Lung microvascular endothelial cell (primary cell): ENCODE measurements at places on chromosomes 4 and X.

DNA sequence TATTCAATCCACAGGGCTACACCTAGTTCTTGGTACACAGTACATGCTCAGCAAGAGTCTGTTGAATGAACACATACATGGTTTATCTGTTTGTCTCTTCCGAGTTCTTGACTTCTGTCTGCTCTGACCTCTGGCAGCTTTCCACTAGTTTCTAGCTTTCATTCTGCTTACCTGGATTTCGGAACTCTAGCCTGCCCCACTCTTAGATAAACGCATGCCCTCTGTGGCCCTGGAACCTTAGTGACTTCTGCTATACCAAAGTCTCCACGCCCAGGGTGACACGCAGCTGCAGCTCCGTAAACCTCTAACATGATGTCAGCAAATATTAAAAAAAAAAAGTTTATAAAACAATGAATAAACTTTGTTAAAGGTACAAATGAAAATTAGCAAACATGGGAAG lies 1.3 kb upstream of the SLC25A4 start:
- DNase-seq: no peak

DNA sequence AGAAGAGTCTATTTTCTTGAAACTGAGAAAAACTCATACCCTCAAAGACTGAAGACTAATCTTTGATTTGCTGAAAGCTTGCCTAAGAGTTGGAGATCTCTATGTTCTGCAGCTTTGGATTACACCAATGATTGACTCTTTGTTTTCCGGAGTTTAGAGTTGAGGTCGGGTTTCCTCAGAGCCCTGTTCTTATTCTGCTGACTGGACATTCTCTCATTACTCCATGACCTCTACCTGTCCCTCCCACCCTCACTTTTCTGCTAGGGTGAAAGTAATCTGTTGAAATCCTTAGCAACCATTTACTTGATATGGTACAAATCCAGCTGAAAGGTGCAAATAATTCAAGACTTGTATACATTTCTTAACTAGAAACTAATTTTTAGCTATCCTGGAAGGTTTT lies 421.5 kb upstream of the FRG1 start:
- DNase-seq: no peak

- DNase-seq: no peak
Measured at GRCh38 chr4:184612074-184612473, 37.2 kb downstream of the CASP3 start.

- DNase-seq: no peak
Measured at GRCh38 chr4:163385466-163385865, 41.8 kb downstream of the NPY5R start.

GRCh38 chr4:166309286-166309685 lies 436.2 kb downstream of the TLL1 start:
- no peak for DNase-seq

- no peak for DNase-seq
Measured at GRCh38 chrX:40418813-40419195, 162.0 kb upstream of the ATP6AP2 start.

- DNase-seq: no peak
Measured at GRCh38 chr4:25842229-25842845, 20.5 kb downstream of the SEL1L3 start.

DNA sequence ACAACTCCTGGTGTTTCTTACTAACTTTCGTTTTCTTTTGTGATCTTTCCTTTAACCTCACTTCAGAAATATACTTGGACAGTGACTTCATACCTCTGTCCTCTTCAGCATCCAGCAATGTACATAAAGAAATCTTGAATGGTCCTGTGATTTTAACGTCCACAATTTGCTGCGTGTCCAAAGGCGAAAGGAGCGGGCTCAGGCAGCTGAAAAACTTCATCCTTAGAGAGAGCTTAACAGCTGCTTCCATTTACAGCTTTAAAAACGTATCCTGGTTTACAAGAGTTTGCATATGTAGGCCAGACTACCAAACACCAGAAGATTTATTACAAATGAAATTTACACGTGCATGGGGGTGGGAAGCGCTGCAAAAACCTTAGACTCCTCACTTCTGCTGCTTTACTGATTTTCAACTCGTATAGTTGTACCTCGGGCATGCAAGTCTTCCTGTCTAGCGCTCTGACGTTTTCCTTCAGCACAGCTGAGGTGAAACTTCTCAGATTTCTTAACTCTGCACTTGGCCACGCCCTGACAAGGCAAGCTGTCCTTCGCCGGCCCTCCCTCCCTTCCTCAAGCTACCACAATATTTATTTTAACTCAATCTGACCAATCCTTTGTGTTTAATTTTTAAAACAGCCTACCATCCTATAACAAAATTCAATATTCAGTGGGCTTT lies 406.4 kb downstream of the FAM47A start:
- no peak for DNase-seq
